ENCODE measurements at places on chromosomes 4 and X.

DNA sequence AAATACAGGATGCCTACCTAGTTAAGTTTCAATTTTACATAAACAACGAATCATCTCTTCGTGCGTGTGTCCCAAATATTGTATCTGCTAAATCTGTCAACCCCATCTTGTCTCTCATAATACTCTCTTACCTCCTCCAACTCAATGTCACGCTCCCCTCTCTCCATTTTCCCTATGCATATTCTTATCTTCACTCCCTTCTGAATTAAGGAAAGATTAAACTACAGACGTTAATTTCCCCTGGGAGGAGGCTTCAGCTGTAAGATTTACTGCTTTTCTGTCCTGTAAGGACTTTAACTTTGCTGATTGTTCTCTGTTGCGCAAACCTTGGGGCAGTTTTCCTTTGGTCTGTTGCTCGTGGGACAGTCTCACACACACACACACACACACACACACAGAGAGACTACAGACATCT is 455 bp upstream of the ABCB7 start:
- DNase-seq, result no peak

DNA sequence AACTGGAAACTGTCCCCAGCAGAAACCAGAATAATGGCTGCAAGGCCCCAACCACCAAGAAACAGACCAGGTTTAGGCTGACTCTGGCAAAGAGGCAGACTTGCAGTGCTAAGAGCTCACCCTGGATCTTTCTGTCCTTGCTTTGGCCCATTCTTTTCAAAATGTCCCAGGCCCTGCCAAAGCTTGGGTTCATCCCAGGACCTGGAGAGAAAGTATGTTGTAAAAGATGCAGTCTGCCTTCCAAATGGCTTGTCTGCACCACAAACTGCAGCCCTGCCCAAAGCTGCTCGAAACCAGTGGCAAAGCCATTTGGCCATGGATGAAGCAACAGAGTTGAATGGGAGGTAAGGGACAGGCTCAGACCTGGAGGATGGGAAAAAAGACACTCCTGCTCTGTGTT is 38.0 kb upstream of the LNX1 start:
- DNase-seq, result no peak

GRCh38 chrX:17161991-17162390 is 213.0 kb upstream of the NHS start:
- no peak for DNase-seq

DNA sequence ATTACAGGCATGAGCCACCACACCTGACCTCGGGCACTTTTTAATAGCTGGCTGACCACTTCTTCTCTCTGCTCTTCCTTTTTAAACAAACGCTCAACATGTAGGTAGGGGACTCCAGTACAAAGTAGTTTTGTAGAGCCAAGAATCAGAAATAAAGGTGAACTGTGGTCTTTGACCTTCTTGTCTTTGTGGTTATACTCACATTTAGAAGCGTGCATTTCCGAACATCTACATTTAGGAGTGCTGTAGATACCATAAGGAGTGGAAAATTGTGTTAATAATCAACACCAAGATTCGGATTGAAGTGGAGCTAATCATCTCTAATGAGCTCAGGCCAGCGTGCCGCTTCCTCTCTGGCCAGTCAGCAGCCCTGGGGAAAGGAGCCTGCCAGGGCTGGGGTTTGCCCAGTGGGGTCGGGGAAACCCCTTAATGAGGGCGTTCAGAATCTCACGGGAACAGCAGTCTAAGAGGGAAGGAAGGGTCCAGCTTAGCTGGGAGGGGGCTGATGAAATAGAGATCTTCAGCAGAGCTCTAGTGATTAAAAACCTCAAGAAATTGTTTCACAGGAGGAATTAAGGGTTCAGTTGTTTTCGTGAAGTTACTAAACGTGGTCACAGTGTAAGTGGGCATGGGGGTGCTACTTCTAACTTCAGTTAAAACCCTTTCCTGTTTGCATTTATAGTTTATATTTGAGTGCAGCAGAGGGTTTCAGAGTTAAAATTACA is 81.2 kb downstream of the GAB1 start:
- DNase-seq, result no peak

DNA sequence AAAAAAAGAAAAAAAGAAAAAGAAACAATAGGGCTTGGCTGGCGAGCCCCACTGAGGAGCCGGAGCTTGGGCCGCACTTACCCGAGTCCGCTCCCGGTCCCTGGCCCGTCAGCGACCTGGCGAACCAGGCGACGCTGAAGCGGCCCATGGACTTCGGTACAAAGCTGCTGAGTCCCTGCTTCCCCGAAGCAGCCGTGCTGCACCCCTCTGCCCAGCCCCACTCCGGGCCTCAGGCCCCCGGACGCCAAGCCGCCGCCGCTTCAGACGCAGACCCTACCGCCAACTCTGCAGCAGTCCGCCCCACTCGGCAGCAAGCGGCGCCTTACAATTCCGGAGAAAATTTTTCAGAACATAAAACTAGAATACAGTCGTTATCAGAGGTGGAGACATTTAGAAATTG is 300.5 kb downstream of the OPHN1 start:
- DNase-seq, result no peak

DNA sequence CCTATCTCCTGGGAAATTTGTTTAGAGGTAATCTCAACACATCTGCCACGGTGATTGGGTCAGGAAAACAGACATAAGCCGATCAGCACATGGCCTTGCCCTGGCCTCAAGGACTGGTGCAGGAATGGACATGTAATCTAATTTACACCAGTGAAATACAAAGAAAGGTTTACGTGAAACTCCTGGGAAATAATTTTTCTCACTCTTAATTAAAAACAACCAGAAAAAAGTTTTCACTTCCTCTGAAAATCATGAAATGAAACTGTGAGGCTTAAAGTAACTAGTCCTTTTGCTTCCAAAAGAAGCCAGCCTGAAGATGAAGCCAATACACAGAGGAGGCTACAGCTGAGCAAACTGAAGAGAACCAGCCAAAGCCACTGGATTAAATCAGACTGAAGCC is 154.1 kb upstream of the FAM241A start:
- no peak for DNase-seq

DNA sequence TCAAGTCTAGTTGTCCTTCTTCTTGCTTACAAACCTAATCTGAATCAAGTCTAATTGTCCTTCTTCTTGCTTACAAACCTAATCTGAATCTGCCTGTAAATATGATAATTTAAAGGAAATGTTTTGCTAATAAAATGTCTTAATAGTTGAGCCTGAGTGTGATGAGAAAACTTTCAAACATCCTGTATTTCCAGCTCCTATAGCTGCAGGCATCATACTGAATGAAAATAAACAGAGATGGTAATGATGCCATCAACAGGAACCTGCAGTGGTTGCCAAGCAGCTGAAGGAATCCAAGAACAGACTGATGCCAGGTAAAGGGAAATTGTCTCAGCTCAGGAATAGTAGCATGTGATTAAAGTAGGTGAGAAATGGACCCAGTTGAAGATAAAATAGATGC is 156.1 kb upstream of the IRS4 start:
- DNase-seq, result no peak

- DNase-seq, result no peak
Observed at GRCh38 chr4:801436-802124, 24.3 kb downstream of the CPLX1 start.

GRCh38 chr4:108751321-108751720 is 11.5 kb downstream of the ETNPPL start:
- no peak for DNase-seq

- peak; percentile 75 for DNase-seq
Observed at GRCh38 chr4:1008840-1009541, 2.4 kb upstream of the FGFRL1 start.

Data from right cardiac atrium (tissue), 5 donors.